Tongue (tissue), 3 donors: ENCODE measurements at places on chromosomes 13 and 19. TPM values are rescaled to one million over a fixed set of nuclear protein-coding genes. Genes with fewer than 3 reads are reported as not detected.

DNA sequence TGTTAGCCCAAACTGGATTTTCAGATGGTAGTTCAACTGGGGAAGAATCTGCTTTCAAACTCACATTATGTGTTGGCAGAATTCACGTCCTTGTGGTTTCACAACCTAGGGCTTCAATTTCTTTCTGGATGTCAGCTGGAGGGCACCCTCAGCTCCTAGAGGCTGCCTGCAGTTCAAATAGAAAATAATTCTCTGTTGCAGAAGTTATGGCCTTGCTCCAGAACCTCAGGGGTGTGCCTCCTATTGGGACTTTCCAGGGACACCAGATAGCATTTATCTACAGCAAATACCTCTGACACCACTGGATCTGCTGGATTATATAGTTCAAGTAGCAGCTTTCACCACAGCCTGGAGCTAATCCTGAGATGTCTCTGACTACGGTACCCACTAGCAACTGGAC lies 11.8 kb upstream of the RB1 start:
- DNase-seq, result no peak

DNA sequence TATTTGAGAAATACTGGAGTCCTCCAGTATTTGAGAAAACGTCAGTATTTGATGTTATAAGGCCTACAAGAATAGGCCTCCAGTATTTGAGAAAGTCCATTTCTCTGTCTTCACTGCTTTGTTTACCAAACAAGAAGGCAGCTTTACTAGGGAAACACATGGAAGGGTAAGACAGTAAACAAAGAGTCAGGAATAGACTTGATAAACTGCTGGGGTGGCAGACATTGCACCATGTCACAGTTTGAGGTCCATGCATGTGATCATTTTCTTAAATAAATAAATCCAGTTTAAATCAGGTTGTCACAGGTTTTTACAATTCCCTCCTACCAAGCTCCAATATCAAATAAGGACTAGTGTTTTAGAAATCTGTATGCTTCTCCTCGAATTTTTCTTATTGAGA lies 1431.0 kb upstream of the SPRY2 start:
- DNase-seq, result no peak

DNA sequence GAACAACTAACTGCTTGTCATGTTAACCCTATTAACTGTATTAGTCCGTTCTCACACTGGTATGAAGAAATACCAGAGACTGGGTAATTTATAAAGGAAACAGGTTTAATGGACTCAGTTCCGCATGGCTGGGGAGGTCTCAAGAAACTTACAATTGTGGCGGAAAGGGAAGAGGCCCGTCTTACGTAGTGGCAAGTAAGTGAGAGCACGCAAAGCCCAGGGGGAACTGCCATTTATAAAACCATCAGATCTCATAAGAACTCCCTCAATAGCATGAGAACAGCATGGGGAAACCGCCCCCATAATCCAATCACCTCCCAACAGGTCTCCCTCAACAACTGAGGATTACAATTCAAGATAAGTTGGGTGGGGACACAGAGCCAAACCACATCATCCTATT lies 34.7 kb downstream of the PHF11 start:
- no peak for DNase-seq

DNA sequence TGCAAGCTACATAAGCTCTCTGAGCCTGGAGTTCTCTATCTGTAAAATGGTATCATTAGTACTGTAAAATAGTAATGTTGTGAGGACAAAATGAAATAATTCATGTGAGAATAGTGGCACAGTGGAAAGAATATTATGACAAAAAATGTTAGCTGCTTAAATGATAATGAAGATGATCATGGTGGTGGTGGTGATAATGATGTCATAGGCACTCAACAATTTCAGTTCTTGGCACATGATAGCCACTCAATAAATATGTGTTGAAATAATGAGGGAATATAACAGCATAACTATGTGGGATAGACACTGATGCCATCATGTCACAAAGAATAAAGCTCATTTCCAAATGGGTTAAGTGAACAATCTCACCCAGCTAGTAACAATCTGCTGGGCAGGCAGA lies 736.3 kb downstream of the EFNB2 start:
- DNase-seq, result no peak

GRCh38 chr13:34751044-34751443 lies 191.0 kb upstream of the NBEA start:
- no peak for DNase-seq

DNA sequence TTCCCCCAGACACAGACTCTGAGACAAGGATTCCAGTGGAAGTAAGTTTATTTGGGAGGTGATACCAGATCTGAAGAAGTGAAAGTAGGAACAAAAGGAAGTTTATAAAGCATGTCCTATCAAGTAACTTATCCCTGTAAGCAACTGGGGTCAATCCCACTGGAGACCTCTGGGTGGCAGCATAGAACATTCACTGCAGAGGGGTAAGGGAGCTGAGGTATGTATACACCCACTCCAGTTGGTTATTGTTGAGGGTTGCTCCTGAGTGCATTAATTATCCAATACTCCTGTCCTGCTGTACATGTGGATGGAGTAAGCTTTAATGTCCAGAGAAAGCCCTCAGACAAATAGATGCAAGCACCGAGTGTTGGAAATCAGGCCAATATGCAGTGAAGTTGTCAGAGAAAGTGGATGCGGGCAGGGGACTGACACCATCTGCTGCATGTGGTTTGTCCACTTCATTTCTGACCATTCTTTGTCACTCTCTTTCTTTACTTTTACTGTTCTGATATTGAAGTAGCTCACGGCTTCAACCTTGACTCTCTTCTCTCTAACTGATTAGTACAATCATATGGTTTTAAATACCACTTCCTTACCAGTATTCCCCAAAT lies 46.7 kb downstream of the NOTCH3 start:
- DNase-seq, result no peak

GRCh38 chr19:17748884-17749638 lies 2.2 kb upstream of the FCHO1 start:
- DNase-seq, result no peak

GRCh38 chr13:84137292-84137691 lies 255.0 kb upstream of the SLITRK1 start:
- no peak for DNase-seq

GRCh38 chr13:50969691-50970090 lies 60.1 kb downstream of the RNASEH2B start:
- DNase-seq, result peak; percentile 32

- DNase-seq, result no peak
Observed at GRCh38 chr19:48203222-48203793, 32.8 kb downstream of the ZSWIM9 start.

GRCh38 chr13:68304286-68304893 lies 1074.3 kb upstream of the PCDH9 start:
- peak; percentile 42 for DNase-seq

GRCh38 chr13:113559901-113560644 lies 24.5 kb upstream of the TFDP1 start:
- DNase-seq, result no peak

- DNase-seq, result no peak
Observed at GRCh38 chr13:39462428-39462827, 140.6 kb downstream of the LHFPL6 start.

DNA sequence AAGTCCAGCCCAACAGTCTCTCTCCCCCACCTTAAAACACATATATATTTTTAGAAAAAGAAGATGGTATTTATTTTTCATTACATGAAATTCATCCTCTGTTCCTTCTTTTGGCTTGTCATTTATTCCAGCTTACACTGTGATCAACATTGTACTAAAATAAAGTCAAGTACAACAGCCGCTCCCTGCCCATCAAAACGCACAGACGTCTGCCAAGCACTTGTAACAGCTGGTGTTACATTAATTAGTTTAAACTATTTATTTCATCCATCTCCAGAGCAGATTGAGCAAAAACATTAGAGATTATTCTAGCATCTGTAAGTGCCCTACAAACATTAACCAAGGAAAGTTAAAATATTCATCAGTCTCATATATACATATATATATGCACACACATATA lies 350.5 kb downstream of the DACH1 start:
- peak; percentile 75 for DNase-seq

- DNase-seq, result no peak
Observed at GRCh38 chr19:2113439-2114211, 16.9 kb downstream of the IZUMO4 start.

DNA sequence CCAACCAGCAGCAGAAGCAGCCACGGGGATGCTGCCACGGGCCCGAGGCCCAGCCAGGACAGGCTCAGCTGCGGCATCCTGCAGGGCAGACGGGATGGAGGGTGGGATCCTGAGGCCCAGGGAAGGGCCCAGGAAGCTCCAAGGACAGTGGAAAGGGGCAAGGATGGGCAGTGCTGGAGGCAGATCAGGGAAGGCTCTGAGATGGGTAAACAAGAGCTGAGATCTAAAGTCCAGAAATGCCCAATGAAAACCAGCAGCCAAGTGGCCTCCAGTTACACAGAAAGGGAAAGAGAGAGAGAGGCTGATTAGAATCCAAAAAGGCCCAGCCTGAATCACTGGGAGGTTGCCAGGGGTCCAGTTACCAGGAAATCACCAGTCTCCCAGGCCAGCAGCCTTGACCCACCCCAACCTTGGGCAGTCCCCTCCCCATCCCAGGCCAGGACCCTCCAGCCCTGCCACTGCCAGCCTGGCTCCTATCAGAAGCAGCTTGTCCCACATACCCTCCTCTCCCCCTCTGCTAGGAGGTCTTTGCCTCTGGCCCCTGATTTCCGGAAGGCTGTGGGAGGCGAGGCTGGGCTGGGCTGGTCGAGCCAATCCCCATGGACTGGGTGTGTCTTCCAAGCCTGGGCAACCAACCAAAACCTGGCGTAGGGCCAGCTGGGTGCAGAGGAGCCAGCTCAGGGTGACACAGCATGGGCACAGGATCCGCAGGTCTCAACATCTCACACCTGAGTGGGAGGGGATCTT lies at the start of gene CYP4F11:
Gene CYP4F11, minus strand, starts transcription at position 198 of the 747 bp plus-strand sequence. Its CDS starts 121 bp downstream, at position 77.
- no peak for DNase-seq

DNA sequence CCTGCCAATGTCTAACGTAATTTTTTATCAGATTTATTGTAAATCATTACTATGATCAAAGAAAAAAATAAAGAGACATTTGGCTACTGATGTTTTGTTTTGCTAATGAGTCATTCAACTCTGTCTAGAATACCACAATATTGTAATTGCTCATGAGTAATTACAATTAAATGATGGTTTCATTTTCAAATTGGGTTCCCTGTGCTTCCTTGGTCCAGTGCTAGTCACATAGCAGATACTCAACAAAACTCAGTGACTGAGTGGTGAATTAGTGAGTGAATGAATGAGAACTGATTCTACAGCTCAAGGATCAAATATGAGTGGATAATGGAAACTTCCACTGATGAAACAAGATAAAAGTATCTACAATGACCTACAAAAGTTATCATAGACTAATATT lies 304.7 kb downstream of the POU4F1 start:
- DNase-seq, result no peak

DNA sequence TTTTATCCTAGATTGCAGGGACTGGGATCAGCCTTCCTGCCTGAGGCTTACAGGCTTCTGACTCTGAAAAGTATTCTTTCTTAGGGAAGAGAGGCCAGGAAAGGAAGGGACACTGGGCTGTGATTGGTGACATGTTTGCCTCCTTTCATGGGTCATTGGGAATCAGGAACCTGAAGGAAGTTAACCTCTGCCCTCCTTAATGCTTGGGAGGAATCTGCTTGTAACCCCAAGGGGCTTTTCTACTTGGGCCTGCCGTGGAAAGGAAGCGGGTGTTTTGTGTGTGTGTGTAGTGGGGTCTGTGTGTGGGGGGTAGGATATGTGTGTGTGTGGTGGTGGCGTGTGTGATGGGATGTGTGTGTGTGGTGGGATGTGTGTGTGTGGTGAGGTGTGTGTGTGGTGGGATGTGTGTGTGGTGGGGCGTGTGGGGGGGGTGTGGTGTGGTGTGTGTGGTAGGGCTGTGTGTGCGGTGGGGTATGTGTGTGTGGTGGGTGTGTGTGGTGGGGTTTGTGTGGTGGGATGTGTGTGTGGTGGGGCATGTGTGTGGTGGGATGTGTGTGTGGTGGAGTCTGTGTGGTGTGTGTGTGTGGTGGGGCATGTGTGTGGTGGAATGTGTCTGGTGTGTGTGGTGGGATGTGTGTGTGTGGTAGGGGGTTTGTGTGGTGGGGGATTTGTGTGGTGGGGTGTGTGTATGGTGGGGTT lies 41.3 kb upstream of the NPAS1 start:
- DNase-seq, result no peak

DNA sequence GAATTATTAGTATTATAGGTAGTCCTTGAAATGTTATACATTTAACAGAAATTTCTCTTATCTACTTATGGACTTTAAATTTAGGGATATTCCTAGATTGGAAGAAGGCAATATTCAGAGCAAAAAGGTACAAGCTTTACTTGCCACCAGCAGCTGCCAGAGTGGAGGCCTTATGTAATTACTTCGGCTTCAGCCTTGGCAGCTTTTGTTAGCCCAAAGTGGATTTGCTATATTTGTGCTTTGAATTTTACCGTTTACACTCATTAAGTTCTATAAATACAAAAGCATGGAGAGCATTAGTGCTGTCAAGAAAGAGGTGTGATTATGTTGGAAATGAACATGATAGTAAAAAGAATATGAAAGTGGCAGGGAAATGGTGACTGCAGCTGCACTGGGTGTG lies 319.9 kb downstream of the ATP8A2 start:
- no peak for DNase-seq

FCGBP gene
- 17.0 TPM for total RNA-seq

NKPD1 gene
- 1.2 TPM for total RNA-seq

PABPC3 gene
- 0.21 TPM for total RNA-seq

KLK12 gene
- total RNA-seq, result 7.2 TPM

ZNF677 gene
- 19.0 TPM for total RNA-seq

HOOK2 gene
- 68.5 TPM for total RNA-seq
